ENCODE measurements at places on chromosomes 7 and 10.
A peak's percentile ranks its signal among the peaks of the same experiment; 100 is the strongest.

GRCh38 chr7:137664846-137665245 is 181.9 kb downstream of the DGKI start:
- DNase-seq: peak; percentile 63

GRCh38 chr10:82887488-82887887 is 1012.5 kb downstream of the NRG3 start:
- DNase-seq: no peak

DNA sequence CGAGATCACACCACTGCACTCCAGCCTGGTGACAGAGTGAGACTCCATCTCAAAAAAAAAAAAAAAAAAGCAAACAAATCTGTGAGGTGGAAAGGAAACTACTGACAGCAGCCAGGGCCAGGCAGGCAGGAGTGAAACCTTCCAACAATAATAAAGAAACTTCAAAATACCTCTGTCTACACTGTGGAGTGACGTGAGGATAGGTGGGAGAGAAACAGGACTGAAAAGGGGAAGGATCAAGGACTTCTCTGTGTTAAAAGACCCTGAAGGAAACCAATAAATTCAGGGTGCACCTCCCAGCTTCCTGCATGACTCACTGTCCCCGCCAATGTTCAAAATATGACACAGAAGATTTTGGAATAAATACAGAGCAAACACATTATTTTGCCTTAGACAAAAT is 82.9 kb downstream of the KIAA1549 start:
- no peak for DNase-seq

GRCh38 chr10:110659558-110659957 is 15.4 kb downstream of the RBM20 start:
- no peak for DNase-seq

DNA sequence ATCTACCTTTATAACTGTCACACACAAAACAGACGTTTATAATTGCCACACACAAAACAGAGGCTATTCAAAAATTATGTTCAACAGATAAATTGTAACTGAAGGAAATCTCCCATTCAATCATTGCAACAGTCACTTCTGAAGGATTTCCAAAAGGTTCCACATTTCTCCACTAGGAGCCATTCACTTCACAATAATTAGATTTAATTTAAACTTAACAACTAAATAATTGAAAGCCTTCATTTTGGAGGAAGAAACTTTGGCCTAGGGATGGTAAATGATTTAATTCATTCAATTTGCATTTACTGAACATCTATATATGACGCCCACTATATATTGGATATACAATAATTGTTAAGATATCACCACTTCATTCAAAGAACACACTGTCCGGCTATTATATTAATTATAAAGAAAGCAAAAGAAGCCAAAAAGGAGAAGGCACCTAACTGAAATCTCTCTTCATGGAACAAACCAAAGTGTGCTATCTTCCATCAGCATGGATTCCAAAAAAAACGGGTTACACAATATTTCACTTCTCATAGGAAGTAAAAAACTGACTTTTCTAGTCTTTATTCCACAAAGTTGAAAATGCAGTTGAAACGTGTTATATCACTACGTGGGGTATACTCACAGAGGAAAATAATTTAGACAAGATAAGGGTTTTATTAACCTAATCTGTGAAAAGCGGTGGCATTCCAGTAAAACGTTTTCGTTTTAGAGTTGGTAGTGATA is 1.7 kb downstream of the ATAD1 start:
- no peak for DNase-seq

DNA sequence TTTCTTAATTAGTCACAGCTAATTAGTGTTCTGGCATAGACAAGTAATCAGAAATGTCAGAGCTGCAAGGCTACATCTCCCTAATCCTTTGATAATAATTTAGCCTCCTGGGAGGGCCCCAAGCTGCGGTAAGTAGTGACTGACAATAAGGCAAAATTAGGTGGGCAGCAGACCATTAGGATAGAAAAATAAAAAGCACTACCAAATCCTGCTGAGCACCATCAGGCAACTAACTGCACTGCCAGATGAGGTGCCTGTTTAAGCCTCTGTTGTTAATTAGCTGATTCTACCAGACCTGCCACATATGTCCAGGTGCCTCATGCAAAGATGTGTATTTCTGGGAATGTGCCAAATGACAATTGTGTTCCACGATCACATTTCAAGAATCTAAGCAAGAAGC is 32.5 kb upstream of the FEZF1 start:
- DNase-seq: no peak

GRCh38 chr7:101588131-101588935 is 40.8 kb downstream of the MYL10 start:
- no peak for DNase-seq

GRCh38 chr10:24645784-24646183 is 77.9 kb downstream of the ARHGAP21 start:
- DNase-seq: no peak

GRCh38 chr7:25149836-25150235 is 24.8 kb upstream of the CYCS start:
- DNase-seq: no peak

DNA sequence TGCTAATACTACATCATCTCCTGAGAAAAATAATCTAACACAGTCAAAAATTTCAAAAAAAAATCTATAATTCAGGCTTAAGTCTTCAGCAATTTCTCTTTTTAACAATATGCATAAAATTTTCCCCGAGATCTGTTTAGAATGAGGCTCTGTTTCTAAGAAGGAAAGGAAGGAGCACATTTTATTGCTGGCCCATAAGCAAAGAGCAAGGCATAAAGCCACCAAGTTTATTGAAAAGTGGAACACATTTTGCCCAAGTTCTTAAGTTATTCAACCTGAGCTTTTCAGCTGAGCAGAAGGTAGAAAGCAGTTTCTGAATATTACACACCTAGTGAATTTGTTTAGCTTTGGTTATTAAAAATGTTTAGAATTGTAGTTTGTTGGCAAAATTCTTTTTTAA is 73.9 kb downstream of the AGMO start:
- DNase-seq: no peak

DNA sequence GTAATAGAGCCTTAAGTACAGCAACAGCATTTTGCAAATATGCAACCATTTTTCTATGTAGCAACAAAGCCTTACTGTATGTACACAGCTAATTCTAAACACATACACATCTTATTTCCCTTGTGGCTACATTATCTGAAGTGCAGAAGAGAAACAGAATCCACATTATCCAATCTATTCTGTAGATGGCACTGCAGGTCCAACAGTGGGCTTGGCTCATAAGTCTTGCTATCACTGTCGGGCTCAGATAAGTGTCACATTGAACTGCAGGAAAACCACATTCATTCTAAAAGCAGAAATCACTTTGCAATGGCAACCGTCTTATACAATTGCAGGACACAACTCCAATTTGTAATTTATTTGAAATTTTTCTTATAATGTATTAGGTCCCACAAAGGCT is 109.8 kb upstream of the NOBOX start:
- no peak for DNase-seq

- peak; percentile 88 for DNase-seq
These were observed 38.0 kb downstream of the INPP5A start for GRCh38 chr10:132575320-132576201.

DNA sequence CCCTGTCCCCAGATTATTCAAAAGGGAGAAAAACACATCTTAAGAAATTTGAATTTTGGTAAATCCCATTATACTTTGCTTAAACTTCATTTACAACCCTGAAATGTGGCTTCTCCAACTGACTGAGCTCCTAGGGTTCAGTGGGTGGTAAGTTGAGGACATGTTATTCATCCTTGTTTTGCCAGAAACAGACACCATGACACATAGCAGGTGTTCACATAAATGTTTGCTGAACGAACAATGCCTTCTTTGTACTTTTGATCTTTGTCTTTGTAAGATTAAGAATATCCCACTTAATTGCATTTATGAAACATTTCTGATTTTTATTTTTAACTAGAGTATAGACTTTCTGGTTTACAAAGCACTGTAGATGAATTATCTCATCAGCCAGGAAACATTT is 209.7 kb downstream of the GPAM start:
- DNase-seq: no peak
